Tracheal epithelial cell (primary cell): ENCODE measurements at places on chromosomes 7 and 10. TPM values are rescaled to one million over a fixed set of nuclear protein-coding genes. Genes with fewer than 3 reads are reported as not detected.

Gene ACTL6B
- not detected in 2 replicates for total RNA-seq

Gene CACNA2D1
- total RNA-seq: 0.64 and 1.9 TPM in 2 replicates

Gene SAMD9
- 7.9 and 9.9 TPM in 2 replicates for total RNA-seq

Gene IL6
- total RNA-seq: 23.1 TPM in 1 of 2 replicates, not detected in the other

Gene SCIN
- total RNA-seq: 0.21 and 5.3 TPM in 2 replicates

Gene TCAF2
- 0.85 and 4.1 TPM in 2 replicates for total RNA-seq

Gene GJD4
- total RNA-seq: not detected in 2 replicates

Gene DNAJC12
- total RNA-seq: 0.21 and 1.7 TPM in 2 replicates

Gene MYL7
- not detected in 2 replicates for total RNA-seq

Gene LRRC17
- 0.72 and 1.9 TPM in 2 replicates for total RNA-seq

Gene ADAMTS14
- 0.48 TPM in 1 of 2 replicates, not detected in the other for total RNA-seq
